ENCODE measurements at places on chromosomes 16 and 17. TPM values are rescaled to one million over a fixed set of nuclear protein-coding genes. Genes with fewer than 3 reads are reported as not detected.

Gene CNGB1
- total RNA-seq: 1.5 TPM

Gene RNF222
- total RNA-seq: not detected

Gene C17orf107
- 4.6 TPM for total RNA-seq

Gene KRT28
- not detected for total RNA-seq

Gene NME1
- total RNA-seq: 99.4 TPM

Gene KRT23
- total RNA-seq: 3.9 TPM

Gene CASKIN2
- 60.8 TPM for total RNA-seq

Gene P3H4
- 7.8 TPM for total RNA-seq

Gene DNAI2
- total RNA-seq: not detected

Gene PLA2G10
- 1.4 TPM for total RNA-seq

Gene RAMP2
- 41.9 TPM for total RNA-seq

Gene CLDN9
- 0.42 TPM for total RNA-seq

Gene NEURL4
- 49.6 TPM for total RNA-seq

Gene CES5A
- total RNA-seq: 0.39 TPM

Gene NOG
- 0.60 TPM for total RNA-seq

Gene C16orf96
- not detected for total RNA-seq

Gene PSMB3
- total RNA-seq: 156 TPM

Gene ABI3
- total RNA-seq: 15.2 TPM

Gene SCIMP
- 2.9 TPM for total RNA-seq

Gene MYH13
- not detected for total RNA-seq

Gene CA4
- 1.5 TPM for total RNA-seq

Gene BTBD17
- total RNA-seq: not detected

Gene IL21R
- 0.60 TPM for total RNA-seq

Gene GAS2L2
- not detected for total RNA-seq

Gene MT1G
- 2.9 TPM for total RNA-seq

Gene TNFRSF13B
- total RNA-seq: 0.83 TPM

Gene DPEP2
- 7.0 TPM for total RNA-seq

Gene MYH3
- 6.2 TPM for total RNA-seq

Gene BCL6B
- 21.6 TPM for total RNA-seq

Gene SPN
- 4.2 TPM for total RNA-seq

Gene PKMYT1
- total RNA-seq: 2.2 TPM

Gene RCVRN
- total RNA-seq: not detected

Gene ACE
- 7.5 TPM for total RNA-seq

Gene LCAT
- 47.3 TPM for total RNA-seq

Gene ZFHX3
- total RNA-seq: 60.8 TPM

Gene SLX1B
- total RNA-seq: 43.4 TPM

Gene ADCY9
- 23.3 TPM for total RNA-seq

Gene CALCOCO2
- total RNA-seq: 221 TPM

Gene TLCD3B
- not detected for total RNA-seq

Gene ZFP3
- total RNA-seq: 9.1 TPM

Gene TPSAB1
- total RNA-seq: 38.0 TPM

Gene SSTR5
- total RNA-seq: 0.47 TPM

Gene PRSS27
- 3.1 TPM for total RNA-seq

Gene NTN3
- total RNA-seq: not detected

Gene MAF
- 26.1 TPM for total RNA-seq

Gene GAS7
- total RNA-seq: 31.2 TPM

Gene CA10
- total RNA-seq: not detected

Gene KRT40
- total RNA-seq: not detected

Gene LRRC75A
- 0.49 TPM for total RNA-seq

Gene RTN4RL1
- total RNA-seq: 6.7 TPM

Gene CDIP1
- 32.4 TPM for total RNA-seq

Gene CTRB2
- total RNA-seq: not detected

Gene DVL2
- total RNA-seq: 38.4 TPM

Gene LAT
- 11.9 TPM for total RNA-seq

Gene KRTAP4-9
- not detected for total RNA-seq

Gene DCXR
- total RNA-seq: 176 TPM
